Endothelial cell (in vitro differentiated cells): ENCODE measurements at places on chromosomes 7 and 10. TPM values are rescaled to one million over a fixed set of nuclear protein-coding genes. Genes with fewer than 3 reads are reported as not detected.

The TEX36 gene
- total RNA-seq, result not detected

The DUSP5 gene
- total RNA-seq, result 46.0 TPM

The HYCC1 gene
- total RNA-seq, result 93.8 TPM

The NPY gene
- not detected for total RNA-seq

The SPDYE9 gene
- 0.13 TPM for total RNA-seq

The GIMAP1 gene
- 3.6 TPM for total RNA-seq

The TRIM74 gene
- 1.0 TPM for total RNA-seq

The RAMP3 gene
- total RNA-seq, result 0.62 TPM

The SPDYE16 gene
- total RNA-seq, result not detected

DNA sequence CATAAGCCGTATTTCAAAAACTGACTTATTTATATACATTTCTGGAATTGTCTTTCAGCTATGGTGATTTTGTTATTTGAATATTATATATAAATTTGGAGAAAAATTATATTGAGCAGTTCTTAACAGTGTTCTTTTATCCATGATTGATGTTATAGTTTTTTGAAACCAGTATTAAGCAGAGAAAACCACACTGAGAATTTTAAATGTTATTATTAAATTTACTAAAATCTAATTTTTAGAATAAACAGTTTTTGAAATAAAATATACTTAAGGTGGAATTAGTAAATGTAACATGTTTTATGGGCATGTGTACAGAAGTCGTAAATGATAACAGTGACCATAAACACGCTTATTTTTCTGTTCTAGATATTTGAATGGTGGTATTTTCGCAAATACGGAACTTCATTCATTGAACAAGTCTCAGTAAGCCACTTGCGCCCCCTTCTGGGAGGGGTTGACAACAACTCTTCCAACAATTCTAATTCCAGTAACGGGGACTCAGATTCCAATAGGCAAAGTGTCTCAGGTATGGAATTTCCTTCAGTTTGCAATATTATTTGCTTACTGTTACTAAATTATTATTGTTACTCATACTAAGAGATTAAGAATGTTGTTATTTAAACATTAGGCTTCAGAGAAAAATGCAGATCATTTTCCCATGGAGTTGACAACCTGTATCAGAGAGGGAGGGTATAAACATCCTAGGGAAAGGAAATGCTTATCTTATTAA lies 166.1 kb downstream of the ST7 start:
- H3K4me3 ChIP-seq, result no peak overlapping the region
- H3K4me1 ChIP-seq, result peaks cover 57% of the 10 kb centered on the region
- H3K36me3 ChIP-seq, result peaks cover 13% of the 10 kb centered on the region
- H3K27ac ChIP-seq, result peak overlapping the region; percentile 98
- peaks cover 9% of the 10 kb centered on the region for H3K27me3 ChIP-seq

- no peak for DNase-seq
- peaks cover 18% of the 10 kb centered on the region for H3K4me1 ChIP-seq
- no peak overlapping the region for H3K27ac ChIP-seq
Measured at GRCh38 chr7:128811631-128812430, 18.4 kb upstream of the FLNC start.

GRCh38 chr10:78975926-78976325 lies 92.8 kb upstream of the ZMIZ1 start:
- DNase-seq, result no peak
- H3K36me3 ChIP-seq, result peaks cover 3% of the 10 kb centered on the region
- H3K27me3 ChIP-seq, result peaks cover 25% of the 10 kb centered on the region

- no peak overlapping the region for H3K4me3 ChIP-seq
- peaks cover 10% of the 10 kb centered on the region for H3K4me1 ChIP-seq
- DNase-seq, result no peak
- H3K27me3 ChIP-seq, result peaks cover 3% of the 10 kb centered on the region
- H3K36me3 ChIP-seq, result no peaks in the 10 kb centered on the region
Measured at GRCh38 chr10:46091080-46091827, 45.2 kb upstream of the MSMB start.

GRCh38 chr7:133688483-133689239 lies 435.8 kb downstream of the EXOC4 start:
- DNase-seq, result no peak
- H3K27ac ChIP-seq, result no peak overlapping the region
- no peaks in the 10 kb centered on the region for H3K36me3 ChIP-seq
- no peak overlapping the region for H3K4me3 ChIP-seq
- peaks cover 5% of the 10 kb centered on the region for H3K4me1 ChIP-seq
- H3K27me3 ChIP-seq, result peaks cover 7% of the 10 kb centered on the region

GRCh38 chr10:89814278-89814677 lies 112.9 kb downstream of the KIF20B start:
- H3K27me3 ChIP-seq, result no peaks in the 10 kb centered on the region
- no peak overlapping the region for H3K4me3 ChIP-seq
- H3K36me3 ChIP-seq, result peaks cover 12% of the 10 kb centered on the region
- peaks cover 1% of the 10 kb centered on the region for H3K4me1 ChIP-seq
- no peak for DNase-seq

DNA sequence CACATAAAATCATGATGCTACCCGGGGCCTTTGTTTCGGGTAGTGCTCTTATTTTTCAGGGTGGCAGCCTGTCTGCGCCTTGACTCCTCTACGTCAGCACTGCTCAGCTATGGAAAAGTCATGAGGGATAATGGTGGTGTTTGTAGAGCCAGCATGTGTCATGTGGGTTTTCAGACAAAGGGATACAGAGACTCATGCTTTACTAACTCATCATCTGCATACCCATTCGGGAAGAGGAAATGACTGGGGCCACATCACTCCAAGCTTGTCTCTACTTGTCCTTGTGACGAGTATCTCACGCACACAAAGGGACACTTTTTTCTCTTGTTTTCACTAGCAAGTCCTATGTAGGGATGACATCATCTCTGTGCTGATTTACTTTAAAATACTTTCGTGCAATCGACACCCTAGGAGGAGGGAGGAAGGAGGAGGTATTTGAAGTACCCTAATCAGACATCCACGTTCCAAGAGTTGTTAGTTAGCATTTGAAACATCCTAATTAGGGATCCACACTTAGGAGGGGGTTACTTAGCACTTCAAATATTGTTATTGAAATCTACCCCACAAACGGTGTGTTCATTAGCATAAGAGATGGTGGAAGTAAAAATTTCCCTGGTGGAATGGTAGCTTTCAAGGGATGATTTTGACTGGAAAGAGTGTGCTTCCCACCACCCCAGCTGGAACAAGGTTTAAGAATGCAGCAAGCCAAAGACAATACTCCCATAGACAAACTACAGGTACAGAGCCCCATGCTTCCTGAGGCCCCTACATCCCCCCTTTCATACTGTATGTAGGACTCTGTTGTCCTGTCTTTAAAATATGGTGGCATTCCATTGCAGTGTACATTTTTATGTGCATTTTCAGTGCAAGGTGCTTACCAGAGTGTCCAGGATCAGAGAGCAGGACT lies 52.0 kb downstream of the THNSL1 start:
- no peaks in the 10 kb centered on the region for H3K27me3 ChIP-seq
- peaks cover 4% of the 10 kb centered on the region for H3K36me3 ChIP-seq
- no peak for DNase-seq
- H3K4me1 ChIP-seq, result peaks cover 14% of the 10 kb centered on the region
- no peak overlapping the region for H3K27ac ChIP-seq

DNA sequence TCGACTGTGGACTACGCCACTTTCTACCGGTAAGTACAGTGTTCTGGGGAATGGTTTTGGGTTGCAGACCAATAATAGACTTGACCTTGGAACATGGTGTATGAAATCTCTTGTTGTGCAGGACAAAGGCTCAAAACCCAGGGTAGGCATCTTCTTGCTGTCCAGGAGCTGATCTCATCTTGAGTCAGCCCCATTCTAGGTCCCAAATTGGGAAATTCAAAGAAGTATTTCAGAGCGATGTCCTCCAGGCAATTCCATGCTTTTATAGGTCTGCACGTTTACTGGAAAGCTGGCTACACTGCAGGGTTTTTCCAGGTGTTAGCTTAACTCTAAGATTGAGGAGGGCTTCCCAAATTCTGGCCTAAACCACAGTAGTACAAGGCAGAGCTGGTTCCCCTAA lies 180.7 kb downstream of the BMPER start:
- no peaks in the 10 kb centered on the region for H3K27me3 ChIP-seq
- no peak overlapping the region for H3K27ac ChIP-seq
- H3K4me3 ChIP-seq, result no peak overlapping the region

GRCh38 chr7:149497467-149498261 lies at the start of gene ZNF746:
ZNF746 (minus strand) TSS chr7:149497809; CDS start chr7:149497536, 273 bp downstream.
- peaks cover 17% of the 10 kb centered on the region for H3K4me1 ChIP-seq
- peaks cover 10% of the 10 kb centered on the region for H3K27me3 ChIP-seq
- peak within 1 kb of the TSS; percentile 97 for H3K4me3 ChIP-seq
